ENCODE measurements at places on chromosomes 2 and 18.

GRCh38 chr2:107068069-107068916, 182.3 kb upstream of the ST6GAL2 start:
- no peak for DNase-seq

DNA sequence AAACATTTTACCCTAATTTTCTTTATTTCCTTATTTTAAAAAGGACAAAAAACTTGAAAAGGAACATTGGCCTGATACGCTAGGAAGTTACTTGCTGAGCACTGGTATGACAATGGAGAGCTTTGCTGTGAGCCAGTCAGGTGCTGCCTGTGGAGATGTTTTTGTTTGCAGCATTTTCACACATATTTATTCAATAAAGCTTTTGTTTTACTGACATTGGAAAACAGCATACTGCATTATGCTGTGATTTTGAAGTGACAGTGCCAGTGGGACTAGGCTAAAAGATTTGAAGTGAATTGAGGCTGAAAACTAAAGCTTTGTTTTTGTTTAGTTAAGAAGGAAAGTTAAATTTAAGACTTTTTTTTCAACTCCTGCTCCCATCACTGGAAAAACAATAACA, 470.7 kb upstream of the ZEB2 start:
- DNase-seq: no peak

DNA sequence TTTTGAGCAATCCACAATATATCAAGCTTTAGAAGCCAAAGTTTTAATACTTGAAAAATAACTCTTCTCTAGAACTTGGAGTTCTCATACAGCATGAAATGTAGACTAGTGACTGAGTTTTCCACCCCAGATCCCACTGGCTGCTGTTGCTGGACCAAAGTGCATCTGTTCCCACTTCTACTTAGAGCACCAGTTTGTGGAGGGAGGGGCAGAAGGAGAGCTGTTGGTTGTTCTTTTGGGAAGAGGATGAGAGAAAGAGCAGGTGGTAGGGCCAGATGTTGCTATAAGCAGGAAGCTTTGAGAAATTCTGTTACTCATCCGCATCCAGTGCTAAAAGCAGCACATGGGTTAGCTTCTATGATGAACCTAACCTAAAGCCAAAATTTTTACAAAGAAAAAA, 59.0 kb downstream of the MBD2 start:
- DNase-seq: no peak

DNA sequence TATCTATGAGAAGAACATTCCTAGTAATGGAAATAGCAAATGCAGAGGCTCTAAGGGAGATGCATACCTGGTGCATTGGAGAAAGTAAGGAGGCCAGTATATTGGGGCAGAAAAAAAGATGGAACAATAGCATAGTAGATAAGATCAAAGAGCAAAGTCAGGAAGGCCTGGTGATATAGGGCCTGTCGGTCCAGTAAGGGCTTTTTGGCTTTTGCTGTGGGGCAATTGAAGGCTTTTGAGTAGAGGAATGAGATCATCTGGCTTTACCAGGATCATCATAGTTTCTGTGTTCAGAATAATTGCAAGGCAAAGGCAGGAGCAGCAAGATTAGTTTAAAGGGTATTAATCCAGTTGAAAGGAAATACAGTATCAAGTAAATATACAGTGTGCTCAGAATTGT, 111.8 kb downstream of the EHBP1 start:
- no peak for DNase-seq

DNA sequence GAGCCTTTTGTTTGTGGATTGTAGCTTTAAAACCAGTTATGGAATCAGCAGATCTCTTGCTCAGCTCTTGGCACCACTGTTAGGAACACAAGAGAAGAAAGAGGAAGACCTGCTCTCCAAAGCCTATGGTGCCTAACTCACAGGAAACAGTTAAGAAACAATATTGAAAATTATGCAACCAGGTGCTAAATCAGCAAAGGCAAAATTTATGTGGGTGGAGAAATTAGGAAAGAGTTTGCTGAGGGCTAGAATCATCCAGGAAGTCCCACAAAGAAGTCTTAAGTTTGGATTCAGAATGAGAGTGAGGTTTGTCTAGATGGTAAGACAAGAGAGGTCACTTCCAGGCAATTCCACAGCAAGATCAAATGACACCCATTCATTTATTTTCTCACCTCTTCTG, 49.4 kb downstream of the AOX1 start:
- DNase-seq: no peak

- no peak for DNase-seq
Measured at GRCh38 chr2:155651851-155652250, 680.7 kb downstream of the NR4A2 start.

DNA sequence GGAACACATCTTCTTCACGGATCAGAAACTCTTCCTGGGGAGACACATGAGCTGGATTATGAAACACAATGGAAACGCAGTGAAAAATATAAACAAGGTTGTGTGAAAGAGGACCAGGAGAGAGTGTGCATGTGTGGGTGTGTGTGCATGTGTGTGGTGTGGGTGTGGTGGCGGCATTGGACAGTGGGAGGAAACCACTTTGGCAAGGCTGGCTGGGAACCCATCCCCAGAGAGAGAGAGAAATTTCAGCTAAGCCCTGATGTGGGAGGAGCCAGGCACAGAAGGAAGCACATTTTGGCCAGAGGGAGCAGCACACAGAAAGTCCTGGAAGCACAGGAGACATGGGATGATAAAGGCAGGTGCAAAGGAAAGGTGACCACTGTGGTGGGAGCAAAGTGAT, 147.6 kb upstream of the COPS8 start:
- no peak for DNase-seq

DNA sequence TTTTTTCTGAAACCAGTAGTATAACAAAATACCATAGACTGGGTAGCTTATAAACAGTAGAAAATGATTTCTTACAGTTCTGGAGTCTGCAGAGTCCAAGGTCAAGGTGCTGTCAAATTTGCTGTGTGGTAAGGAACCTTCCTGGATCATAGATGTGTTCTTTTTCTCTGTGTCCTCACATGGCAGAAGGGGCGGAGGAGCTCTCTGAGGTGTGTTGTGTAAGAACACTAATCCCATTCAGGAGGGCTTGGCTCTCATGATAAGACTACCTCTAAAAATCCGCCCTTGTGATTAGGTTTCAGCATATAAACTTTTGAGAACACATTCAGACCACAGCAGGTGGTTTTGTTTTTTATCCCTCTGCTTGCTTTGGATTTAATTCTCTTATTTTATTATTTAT, 25.7 kb downstream of the ANKRD62 start:
- no peak for DNase-seq

- DNase-seq: no peak
Measured at GRCh38 chr2:110816404-110817365, 84.3 kb downstream of the ACOXL start.

- no peak for DNase-seq
Measured at GRCh38 chr18:36391426-36392145, 94.1 kb downstream of the FHOD3 start.

DNA sequence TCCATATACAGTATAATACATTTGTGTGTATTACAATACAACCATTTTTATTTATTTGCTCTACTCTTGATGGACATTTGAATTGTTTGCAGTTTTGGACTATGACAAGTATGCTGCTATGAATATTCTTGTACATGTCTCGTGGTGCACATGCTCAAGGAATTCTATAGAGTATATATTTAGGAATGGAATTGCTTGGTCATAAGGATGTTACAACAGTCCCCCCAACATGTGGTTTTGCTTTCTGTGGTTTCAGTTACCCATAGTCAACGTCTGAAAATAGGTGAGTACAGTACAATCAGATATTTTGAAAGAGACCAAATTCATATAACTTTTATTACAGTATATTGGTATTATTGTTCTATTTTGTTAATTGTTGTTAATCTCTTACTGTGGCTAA, 24.1 kb upstream of the PLEKHM3 start:
- DNase-seq: no peak

DNA sequence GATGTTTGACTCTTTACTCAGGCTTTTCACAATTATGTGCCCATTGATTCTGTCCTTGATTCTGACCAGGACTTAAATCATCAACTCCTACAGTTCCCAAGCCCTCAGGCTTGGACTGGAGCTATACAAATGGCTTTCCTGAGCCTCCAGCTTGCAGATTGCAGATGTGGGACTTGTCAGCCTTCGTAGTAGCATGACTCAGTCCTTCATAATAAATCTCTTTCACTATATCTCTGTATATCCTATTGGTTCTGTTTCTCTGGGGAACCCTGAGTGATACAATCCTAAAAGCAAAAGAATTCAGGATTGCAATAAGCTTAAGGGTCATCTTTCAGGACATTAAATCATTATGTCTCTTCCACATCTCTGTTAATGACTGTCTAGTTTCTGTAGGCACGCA, 356.6 kb downstream of the RIT2 start:
- no peak for DNase-seq

DNA sequence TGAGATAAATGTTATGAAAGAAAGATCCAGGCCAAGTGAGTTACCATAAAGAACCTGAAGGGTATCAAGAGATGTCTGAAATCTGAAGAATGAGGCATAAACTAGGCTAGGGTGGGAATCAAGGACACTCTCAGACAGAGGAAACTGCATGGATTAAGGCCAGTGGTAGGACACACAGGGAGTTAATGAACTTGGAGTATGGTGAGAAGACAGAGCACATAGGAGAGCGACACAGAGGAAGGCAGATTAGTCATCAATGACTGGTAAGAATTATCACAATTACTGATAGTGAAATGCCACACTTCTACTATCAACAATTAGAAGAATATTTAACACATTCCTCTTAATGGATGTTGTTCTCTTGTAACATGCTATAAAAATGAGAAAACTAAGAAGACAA, 76.9 kb downstream of the TTC21B start:
- DNase-seq: no peak

- DNase-seq: no peak
Measured at GRCh38 chr2:169716238-169716886, 17.3 kb upstream of the KLHL23 start.

GRCh38 chr2:117942551-117942950, 71.3 kb downstream of the CCDC93 start:
- no peak for DNase-seq

- no peak for DNase-seq
Measured at GRCh38 chr2:69667805-69668382, 24.4 kb upstream of the AAK1 start.

DNA sequence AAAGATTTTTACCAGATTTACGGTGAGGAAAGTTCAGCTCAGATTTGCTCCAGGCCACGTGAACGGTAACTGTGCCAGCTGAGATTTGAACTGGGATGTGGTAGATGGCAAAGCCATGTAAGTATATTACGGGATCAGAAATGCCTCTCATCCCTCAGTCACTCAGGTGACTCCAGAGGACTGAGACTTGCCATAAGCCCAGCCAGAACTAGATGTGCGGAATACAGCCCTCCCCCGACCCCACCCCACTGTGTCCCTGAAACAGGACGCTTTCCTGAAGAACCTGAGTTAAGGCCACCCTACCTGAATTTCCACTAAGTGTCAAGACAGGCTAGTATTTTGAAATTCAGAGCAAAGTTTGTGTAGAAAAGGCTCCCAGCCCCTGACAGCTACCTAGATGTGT, 1.3 kb upstream of the FHL2 start:
- no peak for DNase-seq

GRCh38 chr2:120625865-120626560, 109.7 kb upstream of the GLI2 start:
- DNase-seq: no peak

GRCh38 chr2:216006164-216006663, 7.1 kb downstream of the MREG start:
- peak; percentile 50 for DNase-seq

- peak; percentile 57 for DNase-seq
Measured at GRCh38 chr18:54269893-54270844, 852 bp downstream of the POLI start.

DNA sequence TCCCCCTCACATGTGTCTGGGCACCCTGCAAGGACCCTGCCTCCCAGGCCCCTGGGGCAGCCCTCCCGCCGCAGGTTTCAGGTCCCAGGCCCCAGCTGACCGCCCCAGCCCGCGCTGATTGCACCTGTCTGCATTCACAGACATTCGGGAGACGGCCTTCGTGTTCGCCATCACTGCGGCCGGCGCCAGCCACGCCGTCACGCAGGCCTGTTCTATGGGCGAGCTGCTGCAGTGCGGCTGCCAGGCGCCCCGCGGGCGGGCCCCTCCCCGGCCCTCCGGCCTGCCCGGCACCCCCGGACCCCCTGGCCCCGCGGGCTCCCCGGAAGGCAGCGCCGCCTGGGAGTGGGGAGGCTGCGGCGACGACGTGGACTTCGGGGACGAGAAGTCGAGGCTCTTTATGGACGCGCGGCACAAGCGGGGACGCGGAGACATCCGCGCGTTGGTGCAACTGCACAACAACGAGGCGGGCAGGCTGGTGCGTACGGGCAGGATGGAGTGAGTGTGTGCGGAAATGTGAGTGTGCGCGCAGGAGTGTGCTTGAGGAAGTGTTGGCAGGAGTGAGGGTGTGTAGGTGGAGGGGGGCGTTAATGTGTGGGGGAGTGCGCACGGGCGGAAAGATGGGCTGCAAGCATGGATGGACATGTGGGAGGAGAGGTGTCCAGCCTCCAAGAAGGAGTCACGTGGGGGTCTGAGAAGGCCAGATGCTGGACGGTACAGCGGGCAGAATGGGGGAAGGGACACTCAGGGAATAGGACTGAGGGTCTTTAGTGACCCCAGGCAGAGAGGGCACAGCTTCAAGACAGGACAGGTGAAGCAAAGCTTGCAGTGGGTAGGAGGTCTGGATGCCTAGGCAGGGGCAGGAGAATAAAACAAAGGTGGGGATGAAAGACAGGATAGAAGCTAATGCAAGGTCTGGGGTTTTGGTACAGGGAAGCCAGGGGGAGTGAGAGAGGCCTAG, 9.0 kb upstream of the WNT10A start:
- no peak for DNase-seq

GRCh38 chr2:72678024-72678423, 147.8 kb downstream of the EXOC6B start:
- no peak for DNase-seq

- no peak for DNase-seq
Measured at GRCh38 chr18:70059684-70060083, 112.0 kb upstream of the CD226 start.

GRCh38 chr2:157523270-157524247, 79.7 kb upstream of the CYTIP start:
- DNase-seq: no peak

GRCh38 chr2:14941151-14941631, 308.7 kb downstream of the LRATD1 start:
- DNase-seq: no peak

DNA sequence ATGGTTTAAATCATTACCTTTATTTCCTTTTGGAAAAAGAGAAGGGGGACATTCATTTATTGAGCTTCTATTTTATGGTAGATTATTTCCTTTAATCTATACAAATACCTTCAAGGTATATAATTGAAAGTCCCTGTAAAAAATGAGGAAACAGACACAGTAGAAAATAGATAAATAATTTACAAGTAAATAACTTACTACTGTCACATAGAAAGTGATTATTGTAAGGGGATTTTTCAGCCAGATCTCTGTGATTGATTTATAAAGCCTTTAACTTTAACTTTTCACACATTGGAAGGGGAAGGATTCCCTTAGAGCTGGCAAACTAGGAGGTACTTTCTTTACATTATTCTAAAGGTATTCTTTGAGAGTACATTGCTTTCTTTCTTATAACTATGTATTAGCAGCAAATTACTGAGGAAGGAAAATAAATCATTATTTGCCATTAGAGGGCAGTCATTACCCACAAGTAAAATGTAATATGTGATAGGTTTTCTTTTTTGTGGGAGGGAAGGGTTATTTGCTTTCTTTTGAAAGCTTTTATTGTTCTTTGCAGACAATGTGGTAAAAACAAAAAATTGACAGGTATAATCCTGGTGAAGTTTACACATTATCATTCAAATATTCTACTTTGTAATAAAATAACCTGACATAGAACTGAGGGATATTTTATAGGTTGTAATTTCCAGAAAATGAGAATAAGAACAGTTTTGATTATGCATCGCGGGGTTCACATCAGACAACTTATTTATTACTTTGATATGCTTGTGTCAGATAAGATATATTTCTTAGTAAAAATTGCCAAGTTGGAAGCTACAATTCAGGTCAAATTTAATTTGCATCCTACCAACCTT, 24.8 kb upstream of the RPE start:
- no peak for DNase-seq

All from WTC11 (cell line).